Progenitor cell of endocrine pancreas (in vitro differentiated cells): ENCODE measurements at places on chromosomes 5 and 9. TPM values are rescaled to one million over a fixed set of nuclear protein-coding genes. Genes with fewer than 3 reads are reported as not detected.
A peak's percentile ranks its signal among the peaks of the same experiment; 100 is the strongest.

- DNase-seq = no peak
Measured at GRCh38 chr5:40676613-40677343, 2.9 kb upstream of the PTGER4 start.

BTNL3 gene
- total RNA-seq = not detected in 2 replicates

- DNase-seq = no peak
Measured at GRCh38 chr9:38019731-38020130, 49.3 kb downstream of the SHB start.

GRCh38 chr5:151081431-151082281 lies 822 bp upstream of the TNIP1 start:
- no peak for DNase-seq

GRCh38 chr5:38257308-38258041 lies 884 bp upstream of the EGFLAM start:
- no peak for DNase-seq

PCDHGC4 gene
- total RNA-seq = 3.0 and 3.8 TPM in 2 replicates

- no peak for DNase-seq
Measured at GRCh38 chr5:123997462-123998215, 485.7 kb downstream of the CSNK1G3 start.

DNA sequence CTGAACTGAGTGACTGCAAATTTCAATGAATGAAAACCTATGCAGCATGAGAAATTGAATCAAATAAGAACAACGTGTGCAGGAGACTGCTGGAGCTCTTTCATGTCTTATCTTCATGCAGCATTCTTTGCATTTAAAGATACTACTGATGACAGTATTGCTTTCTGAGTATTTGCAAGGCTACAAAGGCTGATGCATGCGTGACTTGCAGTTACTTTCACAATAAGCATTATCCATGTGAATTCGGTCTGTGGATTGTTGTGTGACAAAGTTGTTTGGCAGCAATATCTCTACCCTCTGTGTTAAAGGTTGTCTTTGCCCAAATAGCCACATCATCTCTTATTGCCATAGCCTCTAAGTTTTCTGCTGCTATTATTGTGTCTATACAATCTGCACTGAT lies 102.1 kb upstream of the FBXL17 start:
- DNase-seq = no peak

ERAP2 gene
- total RNA-seq = not detected in 2 replicates

SPINK6 gene
- total RNA-seq = not detected in 2 replicates

SWI5 gene
- 18.8 and 20.7 TPM in 2 replicates for total RNA-seq

GLRX gene
- 11.6 and 12.7 TPM in 2 replicates for total RNA-seq

HMMR gene
- total RNA-seq = 13.3 and 15.0 TPM in 2 replicates

COL27A1 gene
- 162 and 178 TPM in 2 replicates for total RNA-seq

ZNF454 gene
- 0.36 and 0.62 TPM in 2 replicates for total RNA-seq

- no peak for DNase-seq
Measured at GRCh38 chr9:136364942-136365774, 1.6 kb upstream of the DNLZ start.

B4GALT7 gene
- 33.4 and 38.8 TPM in 2 replicates for total RNA-seq

- DNase-seq = no peak
Measured at GRCh38 chr5:114744406-114744805, 382.5 kb downstream of the KCNN2 start.

POLR1E gene
- 22.2 and 22.4 TPM in 2 replicates for total RNA-seq

GRCh38 chr5:174272671-174273070 lies 227.2 kb downstream of the NSG2 start:
- DNase-seq = no peak

DNA sequence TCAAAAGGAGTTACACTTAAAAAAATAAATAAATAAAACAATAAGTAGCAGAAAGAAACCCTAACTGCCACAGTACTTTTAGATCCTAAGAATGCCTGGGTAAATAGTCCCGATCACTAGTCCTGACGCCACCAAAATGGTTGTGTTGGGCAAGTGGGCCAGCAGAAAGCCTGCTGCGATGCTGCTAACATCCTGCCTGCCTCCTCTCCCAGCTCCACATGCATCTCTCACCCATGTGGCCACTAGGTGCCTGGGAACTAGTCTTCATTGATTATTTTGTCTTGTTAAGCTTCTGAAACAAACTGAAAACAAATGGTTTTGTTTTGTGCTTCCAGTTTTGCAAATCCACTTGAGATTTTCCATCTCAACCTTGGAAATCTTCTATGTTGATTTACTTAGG lies 54.4 kb upstream of the TRAF1 start:
- DNase-seq = no peak

- DNase-seq = no peak
Measured at GRCh38 chr5:52173133-52173532, 614.6 kb upstream of the ITGA1 start.

IFNA13 gene
- not detected in 2 replicates for total RNA-seq

SLC36A2 gene
- total RNA-seq = not detected in 2 replicates

GRCh38 chr9:110750272-110750671 lies 81.7 kb downstream of the MUSK start:
- no peak for DNase-seq

GRCh38 chr9:85700330-85700729 lies 41.4 kb downstream of the AGTPBP1 start:
- no peak for DNase-seq

GRCh38 chr9:26375448-26375847 lies 517.2 kb downstream of the CAAP1 start:
- DNase-seq = no peak

CLIC3 gene
- total RNA-seq = 0.64 TPM in 1 of 2 replicates, not detected in the other

DNA sequence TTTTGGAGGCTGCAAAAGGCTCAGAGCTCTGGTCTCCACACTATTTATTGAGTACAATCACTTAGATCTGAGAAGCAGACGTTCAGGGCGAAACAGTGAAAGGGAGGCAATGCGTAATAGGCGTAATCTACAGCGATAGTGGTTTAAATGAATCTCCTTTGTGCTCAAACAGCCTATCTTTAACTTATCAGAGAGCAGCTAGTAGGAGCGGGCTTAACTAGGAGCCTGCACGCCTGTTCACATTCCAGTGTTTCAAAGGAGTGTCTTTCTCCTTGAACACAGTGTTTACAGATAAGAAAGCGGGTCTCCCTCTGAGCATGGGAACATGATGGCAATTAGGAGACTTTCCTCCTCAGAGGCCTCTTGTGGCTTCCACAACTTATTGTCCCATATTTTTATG lies 49.4 kb downstream of the AP3B1 start:
- DNase-seq = no peak

GRCh38 chr9:118362596-118362995 lies 658.4 kb downstream of the TLR4 start:
- DNase-seq = no peak

NPR3 gene
- 0.89 and 1.0 TPM in 2 replicates for total RNA-seq

GRCh38 chr9:121780177-121781040 lies 129.0 kb downstream of the DAB2IP start:
- no peak for DNase-seq

- DNase-seq = no peak
Measured at GRCh38 chr5:113572716-113573115, 59.2 kb downstream of the YTHDC2 start.

TRPM3 gene
- 1.6 and 2.6 TPM in 2 replicates for total RNA-seq

DNA sequence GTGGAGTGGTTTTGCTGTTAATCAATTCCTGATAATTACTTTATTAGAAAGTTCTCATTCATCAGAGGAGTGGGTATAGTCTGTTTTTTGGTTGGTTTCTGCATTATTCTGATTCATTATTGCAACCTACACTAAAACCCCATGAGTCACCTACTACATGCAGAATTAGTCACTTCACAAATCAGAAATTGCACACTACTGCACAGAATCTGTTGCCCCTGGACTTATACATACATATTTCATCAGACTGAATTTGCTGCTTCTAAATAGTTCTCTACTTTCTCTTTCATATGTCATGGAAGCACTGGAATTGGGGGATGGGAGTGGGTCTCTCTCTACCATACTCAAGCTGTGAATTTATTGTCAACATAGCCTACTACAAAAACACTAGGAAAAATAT lies 585.1 kb downstream of the DNAH5 start:
- DNase-seq = no peak

DNA sequence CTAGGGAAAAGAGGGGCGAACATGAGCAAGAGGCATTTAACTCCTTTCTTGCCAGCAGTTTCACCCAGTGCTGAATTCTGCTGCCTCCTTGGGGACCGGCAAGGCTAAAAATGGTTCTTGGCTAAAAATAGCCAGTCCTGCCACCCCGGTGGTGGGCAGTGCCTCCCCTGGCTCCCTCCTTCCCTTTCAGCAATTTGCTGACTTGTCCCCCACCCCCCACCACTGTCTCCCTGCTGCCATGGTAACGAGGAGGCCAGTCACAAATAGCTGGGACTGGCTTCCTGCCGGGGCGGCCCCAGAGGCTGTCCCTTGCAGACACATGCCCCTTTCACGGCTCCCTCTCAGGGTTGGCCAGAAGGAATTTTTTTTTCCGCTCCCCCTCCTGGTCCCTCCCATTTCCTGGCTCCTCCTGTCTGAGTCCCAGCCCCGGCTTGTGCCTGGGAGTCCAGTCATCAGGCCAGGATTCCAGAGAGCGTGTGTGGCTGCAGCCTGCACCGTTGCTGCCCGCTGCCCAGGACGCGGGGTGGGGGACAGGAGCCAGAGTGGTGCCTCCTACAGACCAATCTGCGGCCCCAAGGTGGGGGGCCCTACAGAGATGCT lies 130.3 kb downstream of the RGS3 start:
- peak; percentile 77 for DNase-seq

- DNase-seq = no peak
Measured at GRCh38 chr5:99035942-99036341, 107.1 kb upstream of the CHD1 start.

DNA sequence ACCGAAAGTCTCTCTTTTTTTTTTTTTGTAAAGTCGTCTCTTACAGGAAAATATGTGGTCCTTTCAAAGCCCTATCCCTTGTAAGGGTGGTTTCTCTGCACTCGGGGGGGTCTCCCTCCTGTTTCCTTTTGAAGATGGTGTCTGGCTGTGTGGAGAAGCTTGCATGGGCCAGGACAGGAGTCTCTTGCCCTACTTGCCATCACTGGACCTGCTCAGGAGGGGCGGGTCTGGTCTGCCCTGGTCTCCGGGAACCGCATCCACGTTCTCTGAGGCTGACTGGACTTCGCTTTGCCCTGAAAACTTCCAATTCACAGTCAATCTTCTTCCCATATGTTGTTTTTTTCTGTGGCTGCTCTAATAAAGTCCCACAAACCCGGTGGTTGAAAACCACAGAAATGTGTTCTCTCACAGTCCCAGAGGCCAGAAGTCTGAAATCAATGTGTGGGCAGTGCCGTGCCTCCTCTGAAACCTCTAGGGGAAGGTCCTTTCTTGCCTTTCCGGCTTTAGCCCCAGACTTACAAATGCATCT lies 92.9 kb upstream of the IER5L start:
- DNase-seq = no peak

CMBL gene
- 10.0 and 13.6 TPM in 2 replicates for total RNA-seq

GRCh38 chr9:21741151-21741550 lies 61.3 kb upstream of the MTAP start:
- no peak for DNase-seq

DNA sequence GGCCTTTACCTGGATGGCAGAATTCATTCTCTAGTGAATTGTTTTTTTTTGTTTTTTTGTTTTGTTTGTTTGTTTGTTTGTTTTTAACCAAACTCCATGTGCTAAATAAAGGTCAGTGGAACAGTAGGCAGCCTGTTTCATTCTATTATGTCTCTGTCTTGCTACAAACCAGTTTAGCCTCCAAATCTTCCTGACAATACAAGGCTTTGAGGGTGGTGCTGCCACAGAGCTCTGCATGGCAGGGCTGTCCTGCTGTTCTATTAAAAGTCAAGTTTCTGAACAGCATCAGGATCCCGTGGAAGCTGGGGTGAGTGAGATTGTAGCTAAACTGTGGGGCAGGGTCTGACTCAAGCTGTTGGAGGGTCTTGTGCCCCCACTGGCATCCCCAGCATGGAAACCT lies 144.1 kb upstream of the MAST4 start:
- no peak for DNase-seq

GLT6D1 gene
- not detected in 2 replicates for total RNA-seq

GRCh38 chr5:2806176-2806575 lies 54.7 kb upstream of the IRX2 start:
- no peak for DNase-seq

DNA sequence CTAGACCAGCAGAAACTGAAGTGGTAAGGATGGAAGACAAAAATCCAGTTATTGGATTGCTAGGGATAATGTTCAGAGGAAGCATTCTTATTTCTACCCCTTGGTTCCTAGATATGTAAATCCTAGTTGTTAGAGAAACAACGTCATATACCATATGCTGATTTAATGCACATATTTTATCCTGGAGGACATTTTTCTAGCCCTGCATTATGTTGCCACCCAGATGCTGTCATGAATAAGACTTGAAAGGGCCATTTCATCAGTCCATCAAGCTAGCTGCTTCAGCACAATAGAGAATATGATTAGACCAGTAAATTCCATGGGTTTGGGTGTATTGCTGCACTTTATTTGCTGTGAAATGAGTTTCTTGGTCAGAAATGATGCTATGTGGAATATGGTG lies 1736.4 kb downstream of the MAT2B start:
- DNase-seq = no peak

PCA3 gene
- 0.22 and 0.31 TPM in 2 replicates for total RNA-seq

CORO2A gene
- 6.0 and 7.0 TPM in 2 replicates for total RNA-seq
